CMK (cell line): ENCODE measurements at places on chromosomes 16 and 17.

GRCh38 chr17:55726440-55726839 is 3.8 kb upstream of the TMEM100 start:
- DNase-seq: no peak

GRCh38 chr16:17572145-17572544 is 101.4 kb upstream of the XYLT1 start:
- DNase-seq: no peak

GRCh38 chr16:29811896-29812665 is at the start of gene PRRT2:
TSS of gene PRRT2 (plus strand) at chr16:29812193. CDS start at chr16:29813055, 862 bp downstream.
- no peak for DNase-seq

DNA sequence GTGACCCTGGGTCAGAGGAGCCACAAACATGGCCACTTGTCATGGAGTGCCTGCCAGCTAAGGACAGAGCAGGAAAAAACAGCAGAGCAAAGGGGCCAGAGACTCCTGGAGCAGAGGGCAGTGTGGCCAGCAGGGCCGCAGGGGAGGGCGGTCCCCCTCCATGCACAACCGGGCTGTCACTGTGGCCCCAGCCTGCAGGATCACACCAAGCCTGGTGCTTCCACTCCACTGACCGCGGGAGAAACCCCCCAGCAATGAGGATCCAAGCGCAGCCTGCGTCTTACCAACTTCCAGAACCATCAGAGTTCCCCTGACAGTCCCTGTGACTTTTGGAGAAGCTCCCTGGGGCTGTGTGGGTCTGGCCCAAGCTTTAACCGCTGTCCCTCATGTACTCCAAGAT is 62.0 kb downstream of the PRMT7 start:
- no peak for DNase-seq

DNA sequence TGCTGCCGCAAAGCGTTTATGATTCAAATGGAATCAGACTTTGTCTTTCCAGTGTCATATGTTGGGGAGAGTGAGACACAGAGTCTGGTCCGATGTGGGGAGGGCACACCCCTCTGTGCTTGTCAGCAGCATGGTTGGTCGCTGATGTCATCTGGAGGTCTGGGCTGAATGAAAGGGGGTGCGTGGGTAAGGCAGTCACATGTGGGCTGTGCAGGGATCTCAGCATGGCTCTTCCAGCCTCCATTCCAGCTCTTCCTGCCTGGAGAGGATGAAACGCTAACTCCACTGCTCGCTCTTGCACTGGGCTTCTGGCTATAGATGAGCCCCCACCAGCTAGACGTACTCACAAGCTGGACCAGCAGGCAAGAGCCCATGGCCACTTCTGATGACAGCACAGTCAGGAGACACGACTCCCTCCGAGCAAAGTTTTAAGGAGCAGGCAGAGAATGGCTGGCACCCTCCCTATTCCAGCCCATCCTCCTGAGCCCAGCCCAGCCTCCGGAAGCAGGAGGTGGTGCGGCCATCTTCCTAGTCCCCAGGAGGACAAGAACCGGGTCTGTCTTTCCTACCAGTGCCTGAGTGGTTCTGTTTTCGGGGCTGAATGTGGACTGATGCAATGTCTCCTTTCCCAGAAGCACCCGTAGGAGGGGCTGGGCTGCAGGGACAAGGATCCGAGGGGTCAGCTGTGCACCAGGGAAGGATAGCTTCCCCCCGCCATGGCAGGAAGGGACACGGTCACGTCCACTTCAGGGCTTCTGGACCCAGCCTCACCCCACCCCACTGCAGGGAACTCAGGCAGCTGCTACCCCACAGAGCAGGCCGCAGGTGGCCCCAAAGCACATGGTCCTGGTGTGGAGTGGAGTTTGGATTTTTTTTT is 41.5 kb upstream of the CBFA2T3 start:
- no peak for DNase-seq

DNA sequence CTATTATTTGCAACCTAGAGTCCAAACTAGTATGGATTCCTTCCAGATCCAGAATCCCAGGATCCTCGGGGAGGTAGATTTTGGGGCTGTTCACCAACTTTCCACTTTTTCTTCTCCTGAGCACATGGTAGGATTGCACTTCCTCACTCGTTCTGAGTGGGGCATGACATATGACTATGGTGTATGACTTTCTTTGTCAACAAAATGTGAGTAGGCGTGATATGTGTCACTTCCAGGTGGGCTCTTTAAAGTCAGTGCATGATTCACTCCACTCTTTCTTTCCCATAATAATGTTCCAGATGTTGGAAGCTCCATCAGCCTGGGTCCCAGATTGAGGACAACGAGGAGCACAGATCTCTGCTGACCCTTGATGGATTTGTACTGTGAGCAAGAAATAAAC is 21.5 kb downstream of the IRX5 start:
- no peak for DNase-seq

- DNase-seq: no peak
Measured at GRCh38 chr16:87575027-87575804, 27.1 kb upstream of the JPH3 start.

- DNase-seq: no peak
Measured at GRCh38 chr17:81900181-81900820, 1.7 kb upstream of the NPB start.

DNA sequence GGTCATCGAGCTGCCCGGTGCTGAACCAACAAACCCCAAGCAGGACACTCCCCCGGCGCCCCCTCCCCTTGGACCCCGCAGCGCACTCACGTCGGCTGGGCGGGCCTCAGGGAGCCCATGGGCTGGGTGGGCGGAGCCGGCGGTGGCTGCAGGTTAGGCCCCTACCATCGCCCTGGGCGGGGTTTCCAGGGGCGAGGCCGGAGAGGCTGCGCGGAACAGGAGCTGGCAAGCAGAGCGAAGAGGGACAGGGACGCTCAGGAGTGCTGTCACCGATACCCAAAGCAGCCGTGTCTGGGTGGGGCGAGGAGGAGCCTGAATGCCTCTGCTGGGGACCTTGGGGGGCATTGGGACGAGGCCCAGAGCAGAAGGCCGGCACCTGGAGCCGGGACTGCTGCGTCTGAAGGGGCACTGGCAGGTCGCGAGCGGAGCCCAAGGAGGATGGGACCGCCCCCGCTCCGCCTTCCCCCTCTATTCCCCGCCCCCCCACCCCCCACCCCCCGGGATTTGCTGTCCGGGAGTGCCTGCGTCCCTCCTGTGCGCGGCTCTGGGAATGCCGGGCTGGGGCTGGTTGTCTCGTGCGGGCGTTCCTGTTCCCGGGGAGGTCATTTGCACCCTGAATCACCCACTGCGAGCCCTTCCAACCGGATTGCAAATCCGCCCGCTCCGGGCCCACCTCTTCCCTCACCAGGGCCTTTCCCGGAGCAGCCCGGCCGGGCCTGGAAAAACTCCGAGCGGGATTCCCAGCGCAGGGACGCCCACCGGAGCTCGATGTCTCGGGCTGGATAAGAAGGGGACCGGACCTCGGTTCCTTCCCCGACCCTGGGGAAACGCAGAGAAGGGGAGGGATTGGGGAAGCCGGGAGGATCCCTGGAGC is 902 bp downstream of the ARHGAP27 start:
- DNase-seq: peak; percentile 66
